ENCODE measurements at places on chromosomes 5 and 9.

DNA sequence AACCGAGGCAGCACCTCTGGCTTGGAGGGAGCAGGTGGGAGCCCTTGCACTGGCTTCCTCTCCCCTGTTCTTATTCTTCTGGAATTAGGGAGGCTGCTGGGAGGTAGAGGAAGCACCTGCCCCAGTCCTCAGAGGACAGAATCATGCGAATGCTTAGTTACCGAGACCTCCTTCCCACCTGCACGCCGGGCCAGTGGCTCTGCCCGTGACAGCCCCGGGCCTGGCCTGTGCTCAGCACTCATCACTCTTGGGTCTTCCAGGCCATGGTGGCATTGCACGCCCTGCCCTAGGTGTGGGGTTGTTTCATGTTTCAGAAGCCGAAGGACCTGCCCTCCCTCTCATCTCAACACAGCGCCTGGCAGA, 45.3 kb upstream of the NKD2 start:
- no peak for DNase-seq

- DNase-seq = no peak
Measured at GRCh38 chr5:124059200-124059599, 547.2 kb downstream of the CSNK1G3 start.

- DNase-seq = no peak
Measured at GRCh38 chr9:133635533-133636531, at the start of gene DBH. Gene DBH (plus strand): TSS chr9:133636363. CDS start chr9:133636372, 9 bp downstream.

DNA sequence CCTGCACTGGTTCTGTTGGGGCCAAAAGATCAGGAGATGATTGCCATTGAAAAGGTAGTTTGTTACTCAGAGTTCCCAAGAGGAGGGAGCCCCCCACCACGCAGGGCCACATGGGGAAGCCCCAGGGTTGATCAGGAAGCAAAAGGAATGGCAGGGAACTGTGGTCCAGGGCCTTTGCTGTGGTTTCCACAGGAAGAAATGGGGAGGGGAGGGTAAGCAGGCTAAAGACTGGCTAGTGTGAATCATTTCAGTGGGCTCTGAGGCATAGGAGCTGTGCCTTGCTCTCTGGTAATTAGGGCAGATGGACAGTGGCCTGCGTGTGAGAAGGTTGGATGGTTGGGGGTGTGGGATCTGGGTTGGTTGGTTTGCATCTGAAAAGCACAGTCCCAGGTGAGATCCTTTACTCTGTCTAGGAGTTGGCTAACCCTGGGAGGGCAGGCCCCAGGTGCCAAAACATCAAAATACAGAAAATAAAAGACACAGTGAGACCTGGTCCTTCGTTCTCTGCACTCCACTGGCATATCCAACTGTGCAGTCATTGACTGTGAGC, 66.1 kb downstream of the PTPDC1 start:
- no peak for DNase-seq

GRCh38 chr5:74109344-74109743, 483.3 kb downstream of the ARHGEF28 start:
- DNase-seq = no peak

DNA sequence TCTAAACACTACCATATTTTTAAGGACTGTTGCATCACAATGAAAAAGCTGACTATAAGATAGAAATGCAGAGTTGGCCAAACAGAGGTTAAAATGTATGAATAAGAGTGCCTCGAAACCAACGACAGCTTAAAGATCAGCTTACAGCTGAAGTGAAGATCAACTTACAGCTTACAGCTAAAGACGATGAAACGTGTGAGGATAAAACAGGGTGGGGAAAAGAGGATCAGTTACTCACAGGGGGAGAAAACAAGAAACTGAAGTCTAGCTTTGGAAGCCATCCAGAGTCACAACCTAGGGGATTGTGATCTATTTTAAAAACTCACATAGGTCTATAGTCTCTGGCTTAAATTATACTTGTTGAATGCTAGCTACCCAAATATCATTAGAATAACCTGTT, 220.0 kb downstream of the SNCAIP start:
- no peak for DNase-seq

Measured in stimulated activated CD4-positive, alpha-beta T cell treated with anti-CD3 and anti-CD28 coated beads, Interleukin-12 subunit alpha, Interleukin-12 subunit beta, amount 100 ng/mL, for 4 hours (primary cell).